ENCODE measurements at places on chromosomes 3 and 15.

- no peak for DNase-seq
These were observed 103.9 kb upstream of the UBP1 start for GRCh38 chr3:33544126-33544525.

- no peak for DNase-seq
These were observed 1.2 kb downstream of the CADPS start for GRCh38 chr3:62873761-62874710.

GRCh38 chr15:45242289-45242688, 9.7 kb upstream of the SLC28A2 start:
- no peak for DNase-seq

DNA sequence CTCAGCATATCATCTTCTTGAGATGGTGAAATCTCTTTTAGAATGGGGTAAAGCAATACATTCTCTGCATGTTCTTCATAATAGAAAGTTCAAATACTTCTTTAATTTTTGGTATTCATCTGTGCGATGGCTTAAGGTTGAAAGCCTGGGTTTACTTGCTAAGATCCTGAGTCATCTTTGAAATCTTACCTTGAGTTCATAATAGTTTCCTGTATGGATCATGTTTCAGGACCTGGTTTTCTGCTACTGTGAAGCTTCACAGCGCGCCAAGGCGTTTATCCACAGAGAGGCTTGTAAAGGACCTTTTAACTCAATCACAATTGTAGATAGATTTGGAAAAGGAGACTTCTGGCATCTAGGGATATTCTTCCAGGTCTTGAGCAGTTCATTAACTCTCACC, 39.0 kb downstream of the MED12L start:
- DNase-seq: no peak

DNA sequence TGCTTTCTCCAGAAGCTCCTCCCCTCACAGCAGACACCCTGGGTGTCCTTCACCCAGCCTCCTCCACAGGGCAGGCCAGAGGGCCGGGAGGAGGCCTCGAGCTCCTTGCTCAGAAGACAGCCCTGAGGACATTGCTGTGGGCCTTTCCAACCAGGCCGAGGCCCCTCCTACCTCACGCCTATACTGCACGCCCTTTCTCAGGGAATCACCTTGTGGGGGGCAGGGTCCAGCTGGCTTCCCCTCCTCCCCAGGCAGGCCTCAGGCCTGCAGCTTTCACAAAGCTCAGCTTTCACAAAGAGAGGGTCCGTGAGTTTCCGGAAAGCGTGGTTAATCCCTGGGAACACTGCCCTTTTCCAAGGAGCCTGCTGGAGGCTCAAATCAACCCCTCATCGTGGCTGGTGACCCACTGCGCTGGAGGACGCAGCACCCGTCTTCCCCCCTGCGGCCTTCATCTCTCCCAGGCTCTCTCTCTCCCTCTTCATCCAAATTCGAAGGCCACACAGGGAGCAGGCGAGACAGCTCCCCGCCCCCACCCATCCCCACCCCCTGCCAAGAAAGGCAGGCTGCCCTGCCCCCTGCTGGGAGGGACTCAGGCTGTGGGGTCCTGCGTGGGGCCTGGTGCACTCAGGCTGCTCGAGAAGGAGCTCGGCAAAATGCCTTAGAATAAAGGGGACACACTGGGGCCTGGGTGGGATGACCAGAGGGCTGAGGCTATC, 79.4 kb downstream of the OCA2 start:
- no peak for DNase-seq

GRCh38 chr3:57785446-57785845, 29.3 kb downstream of the SLMAP start:
- DNase-seq: no peak
